ENCODE measurements at places on chromosomes 2 and 18.

GRCh38 chr2:263022-263738 lies 652 bp downstream of the SH3YL1 start:
- no peak for DNase-seq

DNA sequence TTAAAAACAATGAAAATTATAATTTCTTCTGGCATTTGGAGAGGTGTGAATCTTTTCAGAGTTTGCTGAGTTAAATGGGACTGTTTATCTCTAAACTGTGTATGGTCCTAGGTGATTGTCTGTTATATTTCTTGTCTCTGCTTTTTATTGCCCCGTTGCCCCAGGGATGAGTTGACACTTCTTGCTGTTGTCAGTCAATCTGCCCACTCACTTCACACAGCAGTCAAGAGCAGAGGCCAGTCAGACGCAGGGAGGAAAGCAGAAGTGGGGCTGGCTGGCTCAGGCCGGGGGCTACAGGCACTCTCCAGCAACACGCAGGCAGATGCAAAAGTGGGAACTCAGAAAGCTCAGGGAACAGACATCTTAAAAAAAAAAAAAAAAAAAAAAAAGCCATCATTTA lies 365.2 kb downstream of the CLIP4 start:
- no peak for DNase-seq

DNA sequence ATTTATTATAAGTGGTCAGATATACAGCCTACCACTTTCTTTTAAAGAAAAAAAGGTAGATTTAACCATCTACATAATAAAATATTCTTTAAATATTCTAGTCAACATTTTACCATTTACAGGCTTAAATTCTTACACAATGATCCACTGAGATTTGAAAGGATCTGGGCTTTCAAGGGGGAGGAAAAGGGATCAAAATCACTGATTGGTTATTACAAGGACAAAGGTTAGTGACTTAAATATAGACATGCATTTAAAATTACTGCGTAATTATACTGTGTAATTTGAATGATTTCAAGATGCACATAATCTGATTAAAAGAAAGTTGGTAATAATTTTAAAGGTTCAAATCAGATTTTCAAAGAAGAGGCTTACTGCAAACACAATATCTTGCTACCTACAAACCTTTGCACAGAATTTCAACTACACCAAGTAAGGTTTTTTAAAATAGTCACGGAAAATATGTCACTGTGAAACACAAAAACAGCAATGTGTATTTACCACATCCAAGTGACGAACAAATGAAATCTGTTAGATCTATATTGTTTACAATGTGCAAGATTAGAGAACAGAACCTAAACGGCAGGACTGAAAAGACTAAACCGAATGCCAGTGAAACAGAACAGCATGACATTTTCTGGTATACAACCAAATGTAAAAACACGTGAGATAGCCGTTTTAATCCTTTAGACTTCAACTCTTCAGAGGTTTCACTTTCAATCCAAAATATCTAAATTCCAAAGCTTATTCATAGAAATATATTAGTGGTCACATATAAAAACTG lies 40.8 kb downstream of the RTN4 start:
- DNase-seq = no peak

DNA sequence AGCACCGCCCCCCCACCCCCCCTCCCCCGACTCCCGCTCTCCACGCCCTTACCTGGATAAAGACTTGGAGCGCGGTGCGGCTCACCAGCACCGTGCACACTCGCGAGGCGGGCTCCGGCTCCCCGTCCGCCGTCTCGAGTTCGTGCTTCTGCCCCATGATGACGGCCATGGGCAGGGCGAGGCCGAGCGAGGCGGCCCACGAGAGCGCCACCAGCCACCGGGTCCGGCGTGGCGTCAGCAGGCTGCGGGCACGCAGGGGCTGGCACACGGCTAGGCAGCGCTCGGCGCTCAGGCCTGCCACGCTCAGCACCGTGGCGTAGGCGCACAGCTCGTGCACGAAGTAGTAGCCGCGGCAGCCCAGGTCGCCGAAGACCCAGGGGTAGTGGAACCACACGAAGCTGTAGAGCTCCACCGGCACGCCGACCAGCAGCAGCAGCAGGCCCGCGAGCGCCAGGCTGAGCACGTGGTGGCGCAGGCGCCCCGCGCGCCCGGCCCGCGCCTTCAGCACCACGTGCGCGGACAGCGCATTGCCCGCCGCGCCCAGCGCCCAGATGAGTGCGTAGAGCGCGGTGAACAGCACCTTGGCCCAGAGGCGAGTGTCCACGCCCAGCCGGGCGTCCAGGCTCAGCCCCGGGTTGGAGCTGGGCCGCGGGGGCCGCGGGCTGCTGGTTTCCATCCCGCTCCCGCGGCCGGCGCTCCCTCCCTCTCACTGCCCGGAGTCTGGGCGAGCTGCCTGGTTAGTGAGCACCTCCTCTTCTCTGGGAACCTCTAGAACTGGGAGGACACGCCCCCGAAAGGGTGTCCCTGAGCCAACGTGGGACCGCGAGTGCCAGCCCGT lies at the start of gene NTSR2:
TSS of gene NTSR2 (minus strand) at position 742 of the 838 bp plus-strand sequence. CDS start at position 676, 66 bp downstream.
- peak; percentile 14 for DNase-seq

- no peak for DNase-seq
Observed at GRCh38 chr2:3396920-3397559, 17.5 kb downstream of the TRAPPC12 start.

DNA sequence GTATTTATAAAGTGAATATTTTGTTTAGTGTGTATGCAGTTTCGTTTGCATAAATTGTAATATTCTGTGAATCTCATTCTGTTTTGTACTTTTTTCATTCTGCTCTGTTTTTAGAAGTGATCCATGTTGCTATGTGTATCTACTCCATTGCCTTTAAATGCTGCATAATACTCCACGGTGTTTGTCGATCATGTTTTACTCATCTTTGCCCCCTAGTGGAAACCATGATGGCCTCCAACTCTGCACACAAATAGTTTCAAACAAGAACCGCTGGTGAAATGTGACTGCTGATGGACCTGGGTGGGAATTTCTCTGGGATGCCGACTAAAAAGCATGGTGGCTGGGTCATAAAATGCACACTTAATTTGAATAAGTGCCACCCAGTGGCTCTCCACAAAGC lies 32.0 kb upstream of the SKOR2 start:
- DNase-seq = no peak

- DNase-seq = no peak
Observed at GRCh38 chr2:29894822-29895614, 26.4 kb downstream of the ALK start.

DNA sequence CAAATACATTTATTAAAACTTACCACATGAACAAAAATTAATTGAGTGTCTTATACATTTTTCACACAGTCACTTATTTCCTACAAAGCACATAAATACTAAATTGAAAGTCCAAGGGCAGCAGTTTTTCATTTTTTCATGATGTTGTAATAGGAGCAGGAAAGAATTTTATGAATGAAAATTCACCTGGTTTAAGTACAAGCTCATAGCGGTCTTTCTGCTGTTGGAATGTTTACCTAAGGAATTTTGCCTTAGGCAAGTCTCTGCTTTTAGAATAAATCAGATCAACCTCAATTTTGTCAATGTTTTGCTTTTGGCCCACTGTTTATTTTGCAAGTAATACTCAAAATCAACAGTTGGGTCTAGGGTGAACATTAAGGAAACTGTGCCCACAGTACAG lies 40.0 kb downstream of the ETAA1 start:
- DNase-seq = no peak

DNA sequence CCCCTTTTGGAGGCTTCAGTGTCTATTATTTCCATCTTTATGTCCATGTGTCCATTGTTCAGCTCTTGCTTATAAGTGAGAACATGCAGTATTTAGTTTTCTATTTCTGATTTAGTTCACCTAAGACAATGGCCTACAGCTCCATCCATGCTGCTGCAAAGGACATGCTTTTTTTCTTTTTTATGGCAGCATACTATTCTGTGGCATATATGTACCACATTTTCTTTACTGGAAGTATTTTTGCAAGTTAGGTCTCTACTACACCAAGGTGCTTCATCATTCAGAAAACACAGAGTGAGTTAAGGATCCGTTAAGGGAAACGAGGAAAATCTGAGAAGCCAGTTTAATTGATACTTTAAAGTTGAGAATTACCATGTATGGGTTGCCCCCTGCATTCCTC lies 297.2 kb downstream of the CDCA7 start:
- no peak for DNase-seq

DNA sequence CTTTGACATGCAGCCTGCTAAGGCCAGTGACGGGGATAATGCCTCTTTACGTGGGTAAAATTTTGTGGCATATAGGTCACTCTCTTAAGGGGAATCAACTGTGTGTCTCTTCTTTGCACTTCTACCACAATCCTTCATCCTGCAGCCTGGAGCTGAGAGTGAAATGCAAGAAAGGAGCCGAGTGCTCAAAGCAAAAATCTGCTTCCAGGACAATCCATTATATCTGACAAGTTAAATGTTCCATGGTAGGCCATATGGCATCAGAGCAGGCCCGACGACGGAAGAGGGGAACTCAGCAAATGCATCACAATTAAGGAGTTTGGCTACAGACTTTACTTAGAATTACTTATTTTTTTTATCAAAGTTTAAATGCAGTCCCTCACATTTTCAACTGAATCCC lies 171.2 kb downstream of the TCF4 start:
- no peak for DNase-seq

- peak; percentile 25 for DNase-seq
Observed at GRCh38 chr2:157245846-157246764, 11.4 kb upstream of the GALNT5 start.

GRCh38 chr2:167504061-167504460 lies 615.8 kb downstream of the XIRP2 start:
- no peak for DNase-seq

Measured in stimulated activated CD8-positive, alpha-beta memory T cell treated with anti-CD3 and anti-CD28 coated beads, Interleukin-15, amount 100 ng/mL, for 48 hours (primary cell).